Suppressor macrophage treated with lipopolysaccharide for 4 hours (primary cell): ENCODE measurements at places on chromosomes 12 and 14.

- DNase-seq = no peak
These were observed 2.1 kb downstream of the SLC25A47 start for GRCh38 chr14:100325231-100325632.

DNA sequence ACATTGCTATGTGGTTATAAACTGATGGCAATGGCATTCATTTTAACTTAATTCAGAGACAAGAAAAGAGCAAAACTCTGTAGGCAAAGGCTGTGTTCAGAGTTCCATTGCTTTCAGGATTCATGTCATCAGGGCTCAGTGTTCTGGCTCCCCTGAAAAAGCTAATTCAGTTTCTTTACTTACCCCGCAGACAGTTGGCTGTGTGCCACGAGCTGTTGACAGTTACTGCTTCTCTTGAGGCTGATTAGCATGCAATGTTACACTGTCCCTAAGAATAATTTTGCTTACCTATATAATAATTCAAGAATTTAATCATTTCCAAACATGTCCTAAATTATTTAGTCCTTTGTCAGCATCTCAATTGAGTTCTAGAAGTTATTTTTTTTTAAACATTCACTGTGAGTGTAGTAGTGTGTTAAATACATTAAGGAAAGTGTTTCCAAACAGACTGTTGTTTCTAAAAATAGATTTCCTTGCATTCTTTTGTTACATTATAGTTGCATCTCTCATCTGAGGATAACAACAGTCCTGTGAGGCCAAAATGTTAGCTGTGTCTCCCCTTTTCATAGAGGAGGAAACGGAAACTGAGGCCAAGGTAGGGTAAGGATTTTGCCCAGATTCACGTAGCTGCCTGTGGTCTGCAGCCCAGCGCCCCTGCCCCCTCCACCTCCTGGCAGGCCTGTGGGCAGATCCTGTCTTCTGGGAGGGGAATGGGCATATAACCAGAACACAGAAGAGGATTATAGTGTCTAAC lies 98.6 kb downstream of the PELI2 start:
- DNase-seq = peak; percentile 56

DNA sequence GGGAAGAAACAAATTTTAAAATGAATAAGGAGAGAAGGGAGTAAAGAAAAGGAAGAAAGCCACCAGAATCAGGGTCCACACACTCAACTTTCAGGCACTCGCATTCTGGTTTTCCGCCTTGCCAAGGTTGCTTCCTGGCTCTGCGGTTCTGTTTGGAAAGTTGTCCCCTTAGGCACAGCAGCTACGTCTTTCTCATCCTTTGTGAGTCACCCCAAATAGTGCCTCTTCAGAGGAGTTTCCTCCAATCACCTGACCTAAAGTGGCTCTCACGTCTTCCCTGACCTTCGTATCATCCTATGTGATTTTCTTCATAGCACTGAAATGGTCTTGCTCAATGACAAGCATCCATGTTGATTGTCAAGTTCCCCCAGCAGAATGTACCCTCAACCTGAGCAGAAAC lies 99.5 kb upstream of the TMCC3 start:
- no peak for DNase-seq

DNA sequence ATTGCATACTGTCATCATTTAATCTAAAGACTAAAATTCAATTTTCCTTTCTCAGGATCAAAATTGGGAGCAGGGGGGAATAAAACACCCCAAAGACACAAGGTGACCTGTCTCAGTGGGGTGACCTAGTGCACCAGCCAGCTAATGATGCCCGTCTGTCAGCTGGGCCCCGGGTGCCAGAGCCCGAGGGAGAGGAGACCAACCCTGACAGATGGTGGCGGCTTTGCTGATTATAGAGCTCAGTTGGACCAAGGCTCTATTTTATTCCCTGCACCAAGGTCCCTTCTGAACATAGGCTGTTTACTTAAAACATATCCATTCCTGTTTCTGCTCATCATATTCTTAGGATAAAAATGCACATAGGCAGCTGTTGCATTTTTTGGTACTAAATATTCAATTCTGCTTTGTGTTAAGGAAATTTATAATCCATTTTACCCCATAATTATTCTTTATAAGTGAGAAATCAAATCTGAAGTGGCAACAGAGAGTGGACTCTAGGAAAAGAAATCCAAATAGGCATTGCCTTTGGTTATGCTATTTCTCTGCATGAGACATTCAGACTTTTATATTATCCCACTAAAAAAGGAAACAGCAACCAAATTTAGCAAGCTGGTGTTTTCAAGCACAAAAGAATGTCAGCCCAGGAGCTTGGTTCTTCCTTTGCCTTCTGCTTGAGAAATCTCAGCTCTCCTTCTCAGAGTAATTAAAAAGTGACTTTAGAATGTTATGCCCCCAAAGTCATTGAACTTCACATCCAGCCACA lies 96.8 kb upstream of the IFNG-AS1 start:
- no peak for DNase-seq

DNA sequence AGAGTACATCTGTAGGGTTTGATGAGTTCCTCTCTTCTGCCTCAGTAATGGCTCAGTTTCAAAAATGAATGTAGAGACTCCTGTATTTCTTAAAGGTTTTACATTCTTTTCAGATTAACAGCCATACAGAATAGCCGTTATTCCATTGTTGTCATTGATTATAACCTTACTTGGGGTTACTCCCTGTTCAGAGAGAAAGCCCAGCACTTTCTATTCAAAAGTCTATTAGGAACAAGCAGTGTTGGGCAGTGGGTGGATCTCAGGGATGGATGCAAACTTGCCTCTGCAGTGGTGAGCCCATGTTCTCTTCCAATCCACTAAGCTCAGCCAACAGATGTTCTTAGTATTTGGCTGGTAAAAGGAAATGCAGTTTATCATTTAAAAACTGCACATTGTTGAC lies 342.6 kb upstream of the E2F7 start:
- DNase-seq = no peak

DNA sequence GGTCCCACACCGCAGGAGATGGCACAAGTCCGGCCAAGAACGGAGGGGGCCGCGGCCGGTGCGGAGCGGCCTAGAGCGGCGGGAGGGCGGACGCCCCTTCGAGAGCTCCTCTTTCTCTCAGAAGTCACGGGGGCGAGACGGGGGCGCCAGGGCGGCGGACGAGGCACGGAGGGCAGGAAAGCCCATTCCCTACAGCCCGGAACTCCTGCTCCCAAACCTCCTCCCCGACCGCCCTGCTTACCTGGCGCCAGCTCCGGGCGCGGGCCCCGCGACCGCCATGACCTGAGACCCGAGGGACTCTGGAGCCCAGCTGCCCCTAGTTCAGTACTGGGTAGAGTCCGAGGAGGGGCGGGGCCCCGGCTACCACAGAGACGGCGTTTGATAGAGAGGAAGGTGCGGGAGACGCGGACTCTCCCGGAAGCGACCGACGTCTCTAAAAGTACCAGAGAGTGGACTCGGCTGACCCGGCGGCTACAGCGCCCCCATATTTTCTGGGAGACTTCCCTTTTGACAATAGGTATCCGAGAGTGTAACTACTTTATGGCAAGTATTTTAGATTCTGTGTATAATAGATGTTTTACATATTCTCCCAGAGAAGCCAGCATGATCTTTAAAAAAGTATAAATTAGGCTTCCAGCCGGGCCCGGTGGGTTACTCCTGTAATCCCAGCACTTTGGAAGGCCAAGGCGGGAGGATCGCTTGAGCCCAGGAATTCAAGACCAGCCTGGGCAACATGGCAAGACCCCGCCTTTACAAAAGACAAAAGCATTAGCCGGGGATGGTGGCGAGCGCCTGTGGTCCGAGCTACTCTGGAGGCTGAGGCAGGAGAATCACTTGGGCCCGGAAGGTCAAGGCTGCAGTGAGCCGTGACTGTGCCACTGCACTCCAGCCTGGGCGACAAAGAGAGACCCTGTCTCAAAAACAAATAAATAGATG lies at the start of gene ABCD4:
Gene ABCD4 (minus strand): TSS at position 301 of the 936 bp plus-strand sequence. CDS start 22 bp downstream, at position 279.
- DNase-seq = peak; percentile 95

- no peak for DNase-seq
These were observed 4.1 kb downstream of the SIX6 start for GRCh38 chr14:60512973-60513571.

DNA sequence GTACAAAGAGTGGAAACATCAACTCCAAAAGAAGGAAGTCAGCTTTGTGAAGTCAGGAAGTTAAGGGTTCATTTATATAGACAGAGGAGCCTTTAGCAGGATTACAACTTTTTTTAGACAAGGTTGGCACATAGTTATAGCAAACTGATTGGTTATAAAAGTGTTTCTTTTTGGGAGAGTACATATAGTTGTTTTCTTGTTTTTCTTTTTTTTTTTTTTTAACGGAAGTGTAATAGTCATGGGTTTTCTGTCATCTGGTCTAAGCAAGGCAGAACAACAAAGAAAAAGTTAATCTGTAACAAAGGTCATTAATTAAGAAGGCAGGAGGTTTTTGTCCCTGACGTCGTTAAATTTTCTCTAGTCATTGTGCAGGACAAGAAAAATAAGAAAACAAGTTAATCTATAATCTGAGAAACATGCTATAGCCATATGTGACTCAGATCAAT lies 13.0 kb upstream of the MFAP5 start:
- DNase-seq = peak; percentile 33

- no peak for DNase-seq
These were observed 1009.1 kb upstream of the FLRT2 start for GRCh38 chr14:84520711-84521338.

GRCh38 chr14:96817750-96818666 lies 20.8 kb downstream of the VRK1 start:
- no peak for DNase-seq

DNA sequence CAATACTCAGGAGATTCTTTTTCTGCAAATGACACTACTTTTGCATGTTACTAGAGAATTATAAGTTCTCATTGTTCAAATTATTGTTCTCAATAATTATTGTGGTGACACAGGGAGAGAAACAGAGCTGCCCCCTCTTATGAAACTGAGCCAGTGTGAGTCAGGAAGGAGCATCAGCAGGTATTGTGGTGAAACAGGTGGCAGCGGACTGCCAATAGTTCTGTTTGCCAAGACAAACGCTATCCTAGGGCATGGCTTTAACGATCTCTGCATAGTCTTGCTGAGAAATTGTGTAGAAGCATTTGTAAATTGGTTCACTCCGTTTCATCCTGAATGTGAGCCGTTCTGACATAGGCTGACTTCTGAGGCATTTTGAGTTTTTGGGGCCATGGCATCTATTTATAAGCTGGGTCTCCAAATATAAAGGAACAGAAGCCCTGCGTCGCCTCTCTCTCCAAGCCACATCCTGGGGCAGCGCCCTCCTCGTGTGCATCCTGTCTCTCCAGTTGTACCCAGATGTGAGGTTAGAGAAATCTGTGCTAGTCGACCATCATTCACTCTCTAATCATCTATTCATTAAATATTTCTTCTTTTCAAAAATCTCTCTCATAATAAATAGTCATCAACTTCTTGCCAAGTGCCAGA lies 15.8 kb upstream of the PPP4R4 start:
- DNase-seq = no peak

DNA sequence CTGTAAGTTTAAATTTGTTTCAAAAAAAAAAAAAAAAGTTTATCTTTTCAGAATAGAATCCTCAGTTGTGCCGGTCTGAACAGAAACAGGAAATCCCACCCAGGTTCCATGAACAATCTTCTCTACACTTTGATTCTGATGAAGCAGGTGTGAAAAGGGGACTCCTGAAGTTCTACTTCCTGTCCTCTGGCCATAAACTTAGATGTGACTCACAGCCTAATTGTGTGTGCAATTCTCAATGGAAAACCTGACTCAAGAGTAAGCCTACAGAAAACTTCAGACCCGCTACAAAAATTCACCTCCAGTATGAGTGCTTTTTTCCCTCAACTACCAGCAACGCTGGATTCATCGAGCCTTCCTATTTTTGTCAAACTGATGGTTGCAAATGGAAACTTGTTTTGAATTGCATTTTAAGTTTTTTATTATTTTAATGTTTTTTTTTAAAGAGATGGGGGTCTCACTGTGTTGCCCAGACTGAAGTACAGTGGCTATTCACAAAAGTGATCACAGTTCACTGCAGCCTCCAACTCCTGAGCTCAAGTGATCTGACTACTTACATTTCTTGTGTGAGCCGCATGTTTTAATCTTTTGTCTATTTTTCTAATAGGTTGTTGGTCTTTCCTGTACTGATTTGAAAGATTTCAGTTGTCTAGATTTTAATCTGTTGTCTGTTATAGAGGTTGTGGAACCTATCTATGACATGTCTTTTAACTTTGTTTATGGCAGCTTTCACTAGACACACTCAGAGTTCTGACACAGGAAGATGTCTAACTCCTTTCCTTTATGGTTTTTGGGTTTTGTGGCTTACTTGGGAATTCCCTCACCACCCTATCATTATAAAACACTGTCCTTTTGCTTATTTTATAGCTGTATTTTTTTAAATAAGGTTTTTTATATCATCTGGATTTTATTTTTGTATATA lies 37.6 kb downstream of the ATG14 start:
- DNase-seq = no peak

DNA sequence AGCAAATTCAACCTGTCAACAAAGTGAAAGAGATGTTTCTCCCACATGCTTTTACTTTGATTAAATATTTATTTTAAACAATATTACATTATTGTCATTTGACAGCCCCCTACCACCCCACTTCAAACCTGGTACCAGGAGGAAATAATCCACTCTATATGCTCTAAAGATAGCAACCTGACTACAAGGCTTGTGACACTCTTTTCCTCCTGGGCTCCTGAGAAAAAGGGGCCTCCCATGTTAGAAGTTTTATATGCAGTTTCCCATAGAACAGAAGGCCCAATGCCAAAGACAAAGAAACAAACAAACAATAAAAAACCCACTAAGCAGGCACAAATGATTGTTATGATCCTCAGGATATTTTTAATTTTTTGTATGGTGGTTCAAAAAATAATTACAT lies 73.6 kb downstream of the RPS29 start:
- DNase-seq = no peak

DNA sequence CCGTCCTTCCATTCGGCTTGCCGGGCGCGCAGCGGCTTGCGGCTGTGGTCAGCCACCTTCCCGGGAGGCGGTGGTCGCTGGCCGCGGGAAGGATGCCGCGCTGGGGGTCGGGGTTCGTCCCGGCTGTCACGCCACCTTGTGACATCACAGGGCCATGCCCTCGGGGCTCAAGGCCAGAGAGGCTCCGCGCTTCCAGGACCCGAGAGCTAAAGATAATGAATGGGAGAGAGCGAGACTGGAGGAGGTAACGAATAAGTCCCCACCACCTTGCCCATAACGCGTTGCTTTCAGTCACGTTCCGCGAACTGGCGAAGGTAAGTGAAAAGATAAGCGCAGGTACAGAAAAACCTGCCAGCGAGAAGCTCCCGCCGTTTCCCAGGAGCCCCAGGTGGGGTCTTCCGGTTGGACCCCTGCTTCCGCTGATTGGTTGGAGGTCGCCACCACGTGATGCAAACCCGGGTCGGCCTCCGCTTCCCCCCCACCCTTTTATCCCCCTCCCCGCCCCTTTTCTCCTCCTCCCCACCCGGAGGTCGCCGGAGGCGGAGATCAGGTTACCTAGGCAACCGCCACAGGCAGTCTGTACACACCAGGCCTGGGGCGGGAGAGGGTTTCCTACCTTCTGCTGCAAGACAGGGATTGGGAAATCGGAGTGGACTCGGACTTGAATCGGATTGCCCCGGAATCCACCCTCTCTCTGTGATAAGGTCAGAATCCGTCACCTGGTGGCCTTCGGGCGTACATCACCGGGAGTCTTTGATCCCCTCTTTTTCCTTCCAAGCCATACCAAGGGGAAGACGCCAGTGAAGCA lies at the start of gene LRRC9:
Gene LRRC9 (plus strand): TSS at position 575 of the 808 bp plus-strand sequence.
- DNase-seq = no peak

- no peak for DNase-seq
These were observed 26.3 kb downstream of the RTN1 start for GRCh38 chr14:59844186-59844812.
